Osteocyte (in vitro differentiated cells): ENCODE measurements at places on chromosomes 2 and 18. TPM values are rescaled to one million over a fixed set of nuclear protein-coding genes. Genes with fewer than 3 reads are reported as not detected.

The ZSCAN30 gene
- 12.8 and 15.0 TPM in 2 replicates for total RNA-seq

The TNFAIP6 gene
- total RNA-seq = not detected in 2 replicates

- H3K36me3 ChIP-seq = peaks cover 7% of the 10 kb centered on the region
- H3K27me3 ChIP-seq = no peaks in the 10 kb centered on the region
Observed at GRCh38 chr18:30081122-30081521, 961.4 kb downstream of the DSC3 start.

- H3K36me3 ChIP-seq = no peaks in the 10 kb centered on the region
- H3K27me3 ChIP-seq = peaks cover 63% of the 10 kb centered on the region
- no peaks in the 10 kb centered on the region for H3K4me1 ChIP-seq
Observed at GRCh38 chr2:157508676-157509075, 64.8 kb upstream of the CYTIP start.

GRCh38 chr2:43326101-43326825 lies 99.9 kb upstream of the ZFP36L2 start:
- H3K27ac ChIP-seq = peak overlapping the region; percentile 9
- no peak overlapping the region for H3K4me3 ChIP-seq
- peaks cover 3% of the 10 kb centered on the region for H3K36me3 ChIP-seq
- peaks cover 39% of the 10 kb centered on the region for H3K4me1 ChIP-seq
- H3K27me3 ChIP-seq = no peaks in the 10 kb centered on the region

- no peaks in the 10 kb centered on the region for H3K36me3 ChIP-seq
- peaks cover 14% of the 10 kb centered on the region for H3K27me3 ChIP-seq
- H3K27ac ChIP-seq = no peak overlapping the region
- no peak overlapping the region for H3K4me3 ChIP-seq
Observed at GRCh38 chr2:215083146-215083545, 55.3 kb downstream of the ABCA12 start.

- H3K36me3 ChIP-seq = no peaks in the 10 kb centered on the region
- H3K4me1 ChIP-seq = no peaks in the 10 kb centered on the region
- no peak overlapping the region for H3K27ac ChIP-seq
- no peak overlapping the region for H3K4me3 ChIP-seq
Observed at GRCh38 chr2:14082640-14083039, 549.9 kb upstream of the LRATD1 start.

GRCh38 chr2:100677611-100678185 lies 114.9 kb downstream of the PDCL3 start:
- peak; percentile 63 for DNase-seq
- no peak overlapping the region for H3K27ac ChIP-seq
- H3K4me3 ChIP-seq = no peak overlapping the region
- peaks cover 26% of the 10 kb centered on the region for H3K27me3 ChIP-seq
- H3K4me1 ChIP-seq = no peaks in the 10 kb centered on the region

DNA sequence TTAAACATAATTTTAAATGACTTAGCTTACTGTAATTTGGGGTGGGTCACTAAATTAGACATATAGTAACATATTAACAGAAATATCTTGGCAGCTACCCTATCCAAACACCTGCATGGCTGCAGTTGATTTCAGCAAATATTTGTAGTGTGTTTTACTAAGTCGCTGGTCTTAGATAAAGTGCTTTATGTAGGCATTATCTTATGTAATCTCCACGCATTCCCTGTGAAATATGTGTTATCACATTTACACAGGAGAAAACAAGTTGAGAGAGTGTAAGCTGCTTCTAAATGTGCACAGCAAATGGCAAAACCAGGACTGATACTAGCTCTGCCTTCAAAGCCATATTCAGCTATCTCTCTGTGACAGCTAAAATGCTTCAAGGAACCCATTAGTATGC lies 72.0 kb downstream of the NYAP2 start:
- no peaks in the 10 kb centered on the region for H3K27me3 ChIP-seq
- no peak for DNase-seq
- no peak overlapping the region for H3K27ac ChIP-seq
- H3K36me3 ChIP-seq = no peaks in the 10 kb centered on the region
- H3K4me1 ChIP-seq = peaks cover 5% of the 10 kb centered on the region

- no peak for DNase-seq
- no peak overlapping the region for H3K27ac ChIP-seq
- H3K4me3 ChIP-seq = no peak overlapping the region
- no peaks in the 10 kb centered on the region for H3K27me3 ChIP-seq
- H3K4me1 ChIP-seq = peaks cover 20% of the 10 kb centered on the region
- H3K36me3 ChIP-seq = no peaks in the 10 kb centered on the region
Observed at GRCh38 chr2:100246163-100247145, 75.8 kb downstream of the LONRF2 start.

GRCh38 chr18:75323821-75324585 lies 103.5 kb downstream of the SMIM21 start:
- H3K4me3 ChIP-seq = no peak overlapping the region
- H3K27ac ChIP-seq = no peak overlapping the region
- peaks cover 4% of the 10 kb centered on the region for H3K27me3 ChIP-seq

DNA sequence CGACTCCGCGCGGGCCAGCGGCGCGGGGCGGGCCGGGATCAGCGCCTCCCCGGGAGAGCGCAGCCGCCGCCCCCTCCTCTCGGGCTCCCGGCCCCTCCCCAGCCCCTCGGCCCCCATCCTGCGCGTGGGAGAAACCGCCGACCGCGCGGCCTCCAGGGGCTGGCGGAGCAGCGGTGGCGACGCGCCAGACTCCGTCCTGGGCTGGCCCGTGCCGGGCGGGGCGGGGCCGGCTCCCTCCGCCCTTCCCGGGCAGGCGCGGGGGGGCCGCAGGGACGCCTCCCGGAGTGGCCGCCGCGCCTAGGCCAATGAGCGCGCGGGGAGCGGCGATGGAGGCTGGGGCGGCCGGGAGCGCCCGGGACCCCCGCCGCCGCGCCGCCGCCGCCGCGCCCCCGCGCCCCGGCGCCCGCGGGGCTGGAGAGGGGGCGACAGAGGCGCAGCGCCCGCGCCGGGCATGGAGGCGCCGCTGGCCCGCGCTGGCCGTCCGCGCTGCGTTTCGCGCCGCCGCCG lies 49.1 kb downstream of the KCNIP3 start:
- H3K27ac ChIP-seq = no peak overlapping the region
- no peaks in the 10 kb centered on the region for H3K36me3 ChIP-seq
- peaks cover 19% of the 10 kb centered on the region for H3K27me3 ChIP-seq

DNA sequence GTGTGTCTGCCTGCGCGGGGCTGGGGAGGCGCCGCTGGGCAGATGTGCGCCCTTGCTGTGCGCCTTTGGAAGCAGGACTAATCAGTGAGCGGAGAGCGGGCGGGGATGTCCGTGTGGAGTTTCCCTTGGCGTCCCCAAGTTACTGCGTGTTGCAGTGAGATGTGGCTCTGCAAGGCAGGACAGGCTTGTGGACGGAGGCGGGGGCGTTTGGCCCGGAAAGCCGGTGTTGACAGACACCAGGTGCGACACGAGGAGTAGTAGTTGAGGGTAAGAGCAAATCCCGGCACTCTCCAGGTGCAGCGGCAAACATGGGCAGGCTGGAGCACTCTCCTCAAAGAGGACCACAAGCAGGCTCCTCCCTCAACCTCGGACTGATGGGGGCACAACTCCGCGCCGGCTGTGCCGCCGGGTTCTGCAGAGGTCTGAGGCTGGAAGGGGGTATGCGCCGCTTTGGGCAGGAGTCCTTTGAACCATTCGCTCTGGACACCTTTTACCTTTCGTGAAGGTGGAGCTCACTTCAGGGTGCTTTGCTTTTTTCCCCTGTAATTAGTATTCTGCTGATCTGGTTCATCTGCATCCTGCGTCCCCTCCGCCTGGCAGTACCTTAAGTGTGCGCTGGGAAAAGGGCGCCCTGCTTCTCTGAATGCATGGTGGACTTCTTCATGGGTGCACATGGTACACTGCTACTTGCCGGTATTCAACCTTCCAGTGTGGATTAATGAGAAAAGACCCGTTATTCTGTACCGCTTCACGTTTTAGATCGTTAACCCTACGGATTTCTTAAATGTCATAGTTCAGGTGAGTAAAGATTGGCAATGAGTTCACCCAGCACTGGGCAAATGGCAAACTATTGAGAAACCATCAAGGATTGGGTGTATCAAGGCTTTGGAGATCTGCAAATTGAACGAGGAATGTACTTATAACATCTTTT lies 608 bp downstream of the CDH7 start:
- no peaks in the 10 kb centered on the region for H3K36me3 ChIP-seq
- H3K27ac ChIP-seq = no peak overlapping the region
- peaks cover 46% of the 10 kb centered on the region for H3K27me3 ChIP-seq
- DNase-seq = no peak
- no peak overlapping the region for H3K4me3 ChIP-seq

DNA sequence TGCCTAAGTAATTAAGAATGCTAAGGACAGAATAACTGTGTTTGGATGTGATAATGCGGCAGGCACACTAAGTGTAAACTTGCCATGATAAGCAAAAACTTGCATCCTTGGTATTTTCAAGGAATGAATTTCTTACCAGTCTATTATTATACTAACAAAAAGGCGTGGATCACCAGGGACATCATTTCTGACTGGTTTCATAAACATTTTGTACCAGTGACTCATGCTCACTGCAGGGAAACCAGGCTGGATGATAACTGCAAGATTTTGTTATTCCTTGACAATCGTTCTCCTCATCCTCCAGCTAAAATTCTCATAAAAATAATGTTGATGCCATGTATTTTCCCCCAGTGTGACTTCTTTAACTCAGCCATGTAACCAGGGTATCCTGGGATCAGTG lies 289.5 kb downstream of the CDCA7 start:
- H3K4me3 ChIP-seq = no peak overlapping the region
- H3K36me3 ChIP-seq = no peaks in the 10 kb centered on the region
- H3K27me3 ChIP-seq = no peaks in the 10 kb centered on the region

DNA sequence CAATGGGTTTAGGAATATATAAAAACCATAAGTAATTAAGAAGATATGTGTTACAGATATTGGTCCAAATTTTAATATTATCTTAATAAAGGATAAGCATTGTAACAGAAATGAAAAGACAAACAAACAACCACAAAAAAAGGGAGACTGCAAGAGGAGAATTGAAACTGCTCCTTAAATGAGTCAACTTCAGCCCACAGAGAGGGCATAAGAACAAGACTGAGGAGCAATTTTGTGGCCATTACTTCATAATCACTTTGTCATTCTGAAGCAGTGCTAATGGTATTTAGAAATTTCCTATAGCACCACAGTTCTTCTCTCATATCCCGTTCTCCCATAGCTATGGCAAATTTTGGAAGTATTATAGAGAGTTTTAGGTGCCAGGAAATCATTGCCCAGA lies 193.2 kb upstream of the HNMT start:
- H3K36me3 ChIP-seq = no peaks in the 10 kb centered on the region
- H3K27me3 ChIP-seq = no peaks in the 10 kb centered on the region
- no peak overlapping the region for H3K27ac ChIP-seq
- DNase-seq = no peak

DNA sequence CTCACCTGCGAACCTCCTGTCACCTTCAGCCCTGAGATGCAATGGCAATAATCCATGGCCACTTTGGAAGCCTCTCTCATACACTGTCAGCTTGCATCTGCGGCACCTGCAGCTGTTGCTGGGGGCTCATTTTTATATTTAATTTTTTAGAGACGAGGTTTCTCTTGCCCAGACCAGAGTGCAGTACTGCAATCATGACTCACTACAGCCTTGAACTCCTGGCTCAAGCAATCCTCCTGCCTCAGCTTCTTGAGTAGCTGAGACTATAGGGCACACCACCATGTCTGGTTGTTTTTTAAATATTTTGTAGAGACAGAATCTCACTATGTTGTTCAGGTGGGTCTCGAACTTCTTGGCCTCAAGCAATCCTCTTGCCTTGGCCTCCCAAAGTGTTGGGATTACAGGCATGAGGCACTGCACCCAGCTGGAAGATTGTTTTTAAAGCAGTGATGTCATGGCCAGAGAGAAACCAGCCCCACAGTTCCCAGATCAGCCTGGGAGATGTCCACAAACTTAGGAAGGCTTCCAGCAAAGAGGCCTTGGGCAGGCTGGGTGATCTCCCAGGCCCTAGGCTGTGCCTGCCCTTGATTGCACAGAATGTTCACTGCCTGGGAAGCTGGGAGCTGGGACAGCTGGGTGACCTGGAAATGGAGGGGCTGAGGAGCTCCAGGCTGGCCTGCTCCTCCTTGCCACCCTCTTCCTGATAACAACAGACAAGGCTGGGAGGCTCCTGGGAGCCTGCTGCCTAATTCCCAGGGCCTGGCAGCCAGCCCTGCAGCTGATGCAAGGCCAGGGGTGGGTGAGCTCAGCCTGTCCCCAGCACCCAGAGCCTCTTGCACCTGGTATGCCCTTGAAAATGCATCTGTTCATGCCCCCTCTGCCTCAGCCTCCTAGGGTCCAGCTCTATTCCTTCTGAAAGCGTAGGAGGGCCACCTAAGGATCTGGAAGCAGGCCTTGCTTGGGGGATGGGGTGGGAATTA lies 27.1 kb downstream of the SH2D6 start:
- no peak for DNase-seq
- H3K36me3 ChIP-seq = no peaks in the 10 kb centered on the region
- H3K27me3 ChIP-seq = no peaks in the 10 kb centered on the region
- peaks cover 28% of the 10 kb centered on the region for H3K4me1 ChIP-seq

GRCh38 chr2:185347445-185347844 lies 391.2 kb upstream of the FSIP2 start:
- H3K4me1 ChIP-seq = no peaks in the 10 kb centered on the region
- H3K27ac ChIP-seq = no peak overlapping the region
- no peak for DNase-seq
- H3K4me3 ChIP-seq = no peak overlapping the region

- no peak overlapping the region for H3K27ac ChIP-seq
- H3K36me3 ChIP-seq = no peaks in the 10 kb centered on the region
- H3K4me1 ChIP-seq = no peaks in the 10 kb centered on the region
- DNase-seq = no peak
Observed at GRCh38 chr18:79781331-79781941, 16.3 kb upstream of the KCNG2 start.

DNA sequence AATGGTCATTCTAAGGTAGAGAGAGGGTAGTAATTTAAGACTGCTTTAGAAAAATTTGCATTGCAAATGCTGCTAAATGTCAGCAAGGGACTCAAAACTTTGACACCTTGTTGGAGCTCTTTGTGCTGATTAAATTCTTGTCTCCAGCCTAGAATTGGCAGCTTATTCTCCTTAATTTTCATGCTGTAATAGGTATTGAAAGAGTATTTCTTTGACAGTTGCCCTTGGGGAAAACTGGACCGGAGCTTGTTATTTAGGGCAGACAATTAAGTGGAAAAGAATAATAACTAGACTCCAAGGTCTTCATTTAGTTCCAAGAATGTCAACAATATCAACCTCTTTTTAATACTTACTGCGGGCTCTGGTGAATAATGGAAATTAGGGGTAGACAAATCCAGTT lies 264.0 kb downstream of the TPGS2 start:
- no peak for DNase-seq
- no peaks in the 10 kb centered on the region for H3K4me1 ChIP-seq
- no peak overlapping the region for H3K4me3 ChIP-seq
- H3K27ac ChIP-seq = no peak overlapping the region
- no peaks in the 10 kb centered on the region for H3K36me3 ChIP-seq

- no peaks in the 10 kb centered on the region for H3K36me3 ChIP-seq
- no peak overlapping the region for H3K27ac ChIP-seq
- peaks cover 14% of the 10 kb centered on the region for H3K27me3 ChIP-seq
- H3K4me1 ChIP-seq = peaks cover 60% of the 10 kb centered on the region
- DNase-seq = no peak
Observed at GRCh38 chr18:75208836-75209128, 157 bp downstream of the PTGR3 start.

- H3K4me3 ChIP-seq = no peak overlapping the region
- peaks cover 8% of the 10 kb centered on the region for H3K36me3 ChIP-seq
- H3K27me3 ChIP-seq = no peaks in the 10 kb centered on the region
- no peak for DNase-seq
Observed at GRCh38 chr2:33219850-33220275, 256.6 kb upstream of the RASGRP3 start.

GRCh38 chr2:3608373-3609278 lies 13.7 kb downstream of the COLEC11 start:
- no peak overlapping the region for H3K27ac ChIP-seq
- DNase-seq = peak; percentile 80
- no peaks in the 10 kb centered on the region for H3K36me3 ChIP-seq
- H3K27me3 ChIP-seq = peaks cover 3% of the 10 kb centered on the region
- H3K4me3 ChIP-seq = no peak overlapping the region
- H3K4me1 ChIP-seq = no peaks in the 10 kb centered on the region
